NCI-H460 (cell line): ENCODE measurements at places on chromosomes 2 and 18.

GRCh38 chr2:105110295-105110829 is 72.5 kb downstream of the MRPS9 start:
- DNase-seq, result no peak

DNA sequence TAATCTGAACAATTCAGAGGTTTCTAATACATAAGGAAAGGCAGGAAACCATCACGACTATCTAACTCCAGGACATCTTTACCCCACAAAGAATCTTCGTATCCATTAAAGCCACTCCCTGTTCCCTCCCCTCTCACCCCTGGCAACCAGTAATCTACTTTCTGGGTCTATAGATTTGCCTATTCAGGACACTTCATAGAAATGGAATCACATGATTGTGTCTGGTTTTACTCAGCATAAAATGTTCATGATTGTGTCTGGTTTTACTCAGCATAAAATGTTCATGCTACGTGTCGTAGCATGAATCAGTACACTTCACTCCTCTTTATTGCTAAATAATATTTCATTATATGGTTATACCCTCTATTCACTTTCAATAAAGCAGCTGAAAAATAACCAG is 11.6 kb downstream of the FECH start:
- no peak for DNase-seq

DNA sequence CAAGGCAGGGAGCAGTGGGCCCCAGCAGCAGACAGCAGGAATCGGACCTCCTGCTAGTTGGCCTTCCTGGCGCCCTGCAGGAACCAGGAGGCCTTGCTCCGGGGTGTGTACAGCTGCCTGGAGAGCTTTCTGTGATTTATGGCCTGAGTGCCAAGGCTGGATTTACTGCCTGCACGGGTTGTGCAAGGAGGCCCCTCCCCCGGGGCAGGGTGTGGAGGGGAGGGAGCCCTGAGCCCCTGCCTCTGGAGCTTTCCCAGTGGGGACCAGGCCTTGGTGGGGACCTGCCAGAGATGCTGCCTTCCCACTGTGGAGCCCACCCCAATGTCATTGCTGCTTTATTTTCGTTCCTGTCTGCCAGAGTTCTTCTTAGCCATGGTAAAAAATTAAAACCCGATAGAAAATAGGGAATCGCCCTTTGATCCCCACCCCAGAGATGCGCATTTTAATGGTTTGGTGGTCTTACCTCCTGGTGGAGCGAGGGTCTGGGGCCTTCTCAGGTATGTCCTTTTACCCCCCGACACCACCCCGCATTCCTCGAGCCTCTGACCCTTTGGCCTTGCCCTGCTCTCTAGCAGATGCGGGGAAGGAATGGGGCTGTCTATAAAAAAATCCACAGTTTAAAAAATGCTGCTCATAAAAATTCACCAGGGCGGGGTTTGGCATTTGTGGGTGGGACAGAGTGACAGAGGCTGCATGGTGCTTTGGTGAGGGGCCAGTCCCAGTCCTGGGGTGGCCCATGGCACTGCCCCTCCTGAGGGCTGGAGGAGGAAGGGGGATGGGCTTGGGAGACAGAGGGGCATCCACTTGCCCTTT is 6.9 kb upstream of the RALB start:
- no peak for DNase-seq

DNA sequence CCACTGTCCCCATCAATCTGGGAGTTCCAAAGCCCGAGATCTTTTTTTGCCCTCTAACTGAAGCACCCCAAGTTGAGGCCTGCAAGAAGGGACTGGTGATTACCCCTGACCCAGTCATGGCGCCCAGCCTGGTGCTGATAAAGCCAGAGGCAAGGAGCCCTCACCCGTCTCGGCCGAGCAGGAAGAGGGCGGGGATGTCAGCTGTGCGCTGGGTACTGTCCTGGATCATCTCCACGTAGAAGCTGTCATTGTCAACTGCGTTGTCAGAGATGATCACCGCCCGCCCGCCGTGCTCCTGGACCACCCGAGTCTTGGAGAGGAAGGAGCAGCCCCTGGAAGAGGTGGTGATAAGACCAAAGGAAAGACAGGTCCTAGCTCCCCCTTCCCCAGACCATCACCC is 4.4 kb downstream of the PRADC1 start:
- DNase-seq, result no peak
